ENCODE measurements at places on chromosomes 7 and 10.

- H3K4me3 ChIP-seq: no peak overlapping the region
- peaks cover 11% of the 10 kb centered on the region for H3K4me1 ChIP-seq
- no peak for DNase-seq
These were observed 5.4 kb upstream of the SUV39H2 start for GRCh38 chr10:14873090-14873760.

- DNase-seq: no peak
- peaks cover 12% of the 10 kb centered on the region for H3K36me3 ChIP-seq
- H3K27me3 ChIP-seq: no peaks in the 10 kb centered on the region
- H3K4me3 ChIP-seq: no peak overlapping the region
These were observed 126.8 kb downstream of the NEURL1 start for GRCh38 chr10:103620352-103620740.

GRCh38 chr7:106071356-106071998 is 40.6 kb downstream of the SYPL1 start:
- peaks cover 5% of the 10 kb centered on the region for H3K27me3 ChIP-seq
- H3K36me3 ChIP-seq: no peaks in the 10 kb centered on the region
- no peaks in the 10 kb centered on the region for H3K4me1 ChIP-seq
- H3K27ac ChIP-seq: no peak overlapping the region
- no peak overlapping the region for H3K4me3 ChIP-seq

DNA sequence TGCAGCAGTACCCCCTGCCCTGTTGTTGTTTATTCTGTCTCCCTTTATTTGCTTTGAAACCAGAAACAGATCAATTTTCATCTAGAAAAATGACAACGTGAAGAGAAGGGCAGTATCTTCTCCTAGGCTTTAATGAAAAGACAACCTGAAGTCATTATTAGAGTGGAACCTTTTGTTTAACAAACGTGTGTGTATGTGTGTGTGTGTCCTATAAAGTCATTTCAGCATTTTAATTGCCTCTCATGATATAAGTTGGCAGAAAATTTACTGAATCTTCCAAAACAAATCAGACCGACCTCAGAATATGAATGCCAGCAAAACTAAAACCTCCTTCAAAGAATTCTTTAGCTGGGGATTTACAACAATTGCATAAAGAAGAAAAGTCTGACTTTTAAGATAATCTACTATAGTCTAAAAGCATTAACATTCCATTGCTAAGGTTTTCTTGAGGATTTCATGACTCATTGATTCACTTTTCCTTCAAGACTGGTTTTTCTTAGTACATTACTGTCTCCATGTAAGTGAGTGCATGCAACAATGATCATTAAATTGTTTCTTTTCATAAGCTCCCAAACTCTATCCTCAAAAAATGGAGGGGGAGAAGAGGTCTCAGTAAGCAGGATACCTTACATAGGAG is 3.2 kb downstream of the GLI3 start:
- peaks cover 63% of the 10 kb centered on the region for H3K4me1 ChIP-seq
- H3K27ac ChIP-seq: peak overlapping the region; percentile 44
- H3K27me3 ChIP-seq: no peaks in the 10 kb centered on the region
- peak overlapping the region; percentile 44 for H3K4me3 ChIP-seq

- H3K36me3 ChIP-seq: peaks cover 4% of the 10 kb centered on the region
- no peak overlapping the region for H3K4me3 ChIP-seq
- peak overlapping the region; percentile 78 for H3K27ac ChIP-seq
- no peaks in the 10 kb centered on the region for H3K27me3 ChIP-seq
These were observed 238.9 kb downstream of the IPMK start for GRCh38 chr10:58028597-58029366.

DNA sequence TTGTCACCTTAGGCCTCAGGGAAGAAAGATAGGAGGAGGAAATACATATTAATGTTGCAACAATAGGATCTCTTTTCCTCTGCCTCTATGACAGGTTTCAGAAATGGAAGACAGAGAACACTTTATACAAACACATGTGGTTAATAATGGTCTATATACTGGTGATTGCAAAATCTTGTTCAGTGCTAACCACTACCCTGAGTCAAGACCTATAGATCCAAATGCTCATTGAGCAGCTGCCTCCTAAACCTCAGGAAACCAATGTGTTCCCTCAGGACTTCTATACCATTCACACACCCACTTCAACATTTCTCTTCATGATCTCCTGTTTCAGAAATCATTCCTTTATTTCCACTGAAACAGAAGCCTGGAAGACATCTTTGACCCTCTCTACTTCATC is 32.5 kb upstream of the VWDE start:
- no peak overlapping the region for H3K27ac ChIP-seq
- H3K4me3 ChIP-seq: no peak overlapping the region
- DNase-seq: no peak

DNA sequence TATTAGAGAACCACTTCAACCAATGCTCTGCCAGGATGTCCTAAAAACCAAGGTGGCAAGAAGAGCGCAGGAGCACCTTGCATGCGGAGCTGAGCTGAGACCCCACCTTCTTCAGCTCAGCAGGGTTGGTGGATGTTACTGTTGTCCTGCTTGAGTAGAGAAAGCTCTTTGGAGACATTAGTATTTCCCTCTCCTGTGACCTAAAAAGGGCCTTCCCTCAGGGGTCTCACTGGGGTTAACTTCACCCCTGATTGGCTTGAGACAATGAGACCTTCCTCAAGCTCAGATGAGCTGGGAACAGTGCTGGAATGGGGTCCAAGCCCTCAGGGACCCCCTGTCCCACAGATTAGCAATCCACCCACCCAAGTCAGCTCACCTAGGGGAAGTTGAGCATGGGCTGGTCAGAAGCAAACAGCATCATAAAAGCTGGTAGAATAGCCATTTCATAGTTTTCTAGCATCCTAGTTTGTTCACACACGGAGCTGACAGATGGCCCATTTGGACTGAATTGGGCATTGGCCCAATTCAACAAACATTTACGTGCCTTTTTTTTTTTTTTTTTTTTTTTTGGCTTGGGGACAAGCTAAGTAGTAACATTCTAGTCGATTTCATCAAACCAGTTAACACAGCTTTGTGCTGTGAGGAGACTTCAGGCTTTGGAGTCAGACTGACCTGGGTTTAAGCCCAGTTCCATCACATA is 100.6 kb upstream of the HABP2 start:
- no peak overlapping the region for H3K27ac ChIP-seq
- no peaks in the 10 kb centered on the region for H3K36me3 ChIP-seq
- H3K4me1 ChIP-seq: peaks cover 7% of the 10 kb centered on the region
- DNase-seq: no peak
- peaks cover 38% of the 10 kb centered on the region for H3K27me3 ChIP-seq

GRCh38 chr7:20438694-20439376 is 108.1 kb downstream of the ITGB8 start:
- DNase-seq: no peak
- no peak overlapping the region for H3K4me3 ChIP-seq
- no peaks in the 10 kb centered on the region for H3K36me3 ChIP-seq
- H3K27ac ChIP-seq: no peak overlapping the region
- H3K27me3 ChIP-seq: peaks cover 2% of the 10 kb centered on the region
- no peaks in the 10 kb centered on the region for H3K4me1 ChIP-seq

DNA sequence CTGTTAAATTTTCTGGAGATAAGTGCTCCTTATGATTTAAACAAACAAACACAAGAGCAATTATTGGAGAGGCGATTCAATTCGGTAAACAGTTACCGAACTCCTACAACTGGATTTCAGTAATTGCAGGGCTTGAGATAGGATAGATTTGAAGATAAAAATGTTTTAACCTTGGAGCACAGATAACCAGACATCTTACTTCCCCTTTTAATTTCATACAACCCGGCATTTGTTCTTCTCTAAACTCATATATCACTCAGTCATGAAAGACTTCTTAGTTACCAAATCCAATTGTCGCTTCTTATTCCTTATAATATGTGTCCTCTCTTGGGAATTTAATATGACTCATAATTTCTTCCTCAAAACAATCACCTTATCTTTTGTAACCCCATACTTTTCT is 235.9 kb upstream of the CSTF2T start:
- H3K27me3 ChIP-seq: no peaks in the 10 kb centered on the region
- no peak for DNase-seq
- H3K4me1 ChIP-seq: no peaks in the 10 kb centered on the region
- no peak overlapping the region for H3K27ac ChIP-seq

- no peak overlapping the region for H3K27ac ChIP-seq
- H3K4me1 ChIP-seq: peaks cover 9% of the 10 kb centered on the region
- no peaks in the 10 kb centered on the region for H3K36me3 ChIP-seq
- no peak overlapping the region for H3K4me3 ChIP-seq
- DNase-seq: no peak
- H3K27me3 ChIP-seq: no peaks in the 10 kb centered on the region
These were observed 429.7 kb downstream of the EXOC4 start for GRCh38 chr7:133682364-133683181.

DNA sequence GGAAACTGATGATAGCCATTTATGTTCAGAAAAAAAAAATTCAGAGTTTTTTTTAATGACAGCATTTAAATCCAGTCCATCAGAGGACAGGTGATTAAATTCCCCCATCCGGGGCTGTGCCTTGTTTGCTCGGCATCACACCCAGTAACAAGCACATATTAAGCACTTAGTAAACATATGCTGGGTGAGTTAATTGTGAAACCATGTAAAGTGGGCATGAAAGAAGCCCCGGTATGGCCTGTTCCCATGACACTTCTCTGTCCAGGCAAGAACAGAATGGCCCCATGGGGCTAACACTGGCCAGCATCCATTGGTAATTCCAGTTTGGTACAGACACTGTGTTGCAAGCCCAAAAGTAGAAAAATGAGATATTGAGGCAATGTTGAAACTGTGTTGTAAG is 220.8 kb upstream of the RNF32 start:
- no peaks in the 10 kb centered on the region for H3K36me3 ChIP-seq
- H3K4me3 ChIP-seq: no peak overlapping the region
- H3K4me1 ChIP-seq: no peaks in the 10 kb centered on the region
- no peak overlapping the region for H3K27ac ChIP-seq
- H3K27me3 ChIP-seq: no peaks in the 10 kb centered on the region

DNA sequence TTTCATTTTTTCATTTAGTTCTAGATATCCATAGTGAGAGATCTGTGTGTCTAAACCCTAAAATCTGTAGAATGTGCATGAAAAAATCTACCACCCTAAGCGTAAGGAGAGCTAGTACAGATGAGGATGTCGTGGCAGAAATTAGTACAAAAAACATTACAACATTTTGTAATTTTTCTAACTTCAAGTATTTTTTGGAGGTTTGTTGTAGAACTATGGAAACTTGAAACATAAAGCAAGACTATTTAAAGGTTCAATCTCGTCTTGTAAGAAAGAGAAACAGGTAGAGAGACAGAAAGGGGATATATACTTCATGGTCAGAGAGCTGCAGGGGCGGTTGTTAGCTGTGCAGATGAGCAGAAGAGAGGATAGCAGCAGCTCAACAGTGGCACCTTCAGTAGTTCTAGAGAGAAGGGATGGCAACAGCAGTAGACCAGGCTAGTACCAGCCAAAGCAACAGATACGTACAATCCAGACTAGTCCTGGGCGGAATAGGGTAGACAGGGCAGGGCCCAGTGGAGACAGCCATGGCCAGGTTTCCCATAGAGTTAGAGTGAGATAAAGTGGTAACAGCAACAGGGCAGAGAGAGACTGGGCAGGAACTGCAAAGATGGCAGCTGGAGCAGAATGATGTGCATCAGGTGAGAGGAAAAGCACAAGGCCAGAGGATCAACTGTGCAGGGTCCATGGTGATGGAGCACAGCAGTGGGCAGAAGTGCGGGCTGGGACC is 145.2 kb downstream of the FRMD4A start:
- H3K4me1 ChIP-seq: peaks cover 20% of the 10 kb centered on the region
- H3K36me3 ChIP-seq: peaks cover 2% of the 10 kb centered on the region
- H3K4me3 ChIP-seq: no peak overlapping the region
- peak overlapping the region; percentile 68 for H3K27ac ChIP-seq
- H3K27me3 ChIP-seq: peaks cover 3% of the 10 kb centered on the region

- DNase-seq: no peak
- H3K27me3 ChIP-seq: no peaks in the 10 kb centered on the region
- peaks cover 26% of the 10 kb centered on the region for H3K4me1 ChIP-seq
- H3K36me3 ChIP-seq: peaks cover 4% of the 10 kb centered on the region
- H3K4me3 ChIP-seq: no peak overlapping the region
These were observed 29.0 kb downstream of the PODXL start for GRCh38 chr7:131527456-131527855.

DNA sequence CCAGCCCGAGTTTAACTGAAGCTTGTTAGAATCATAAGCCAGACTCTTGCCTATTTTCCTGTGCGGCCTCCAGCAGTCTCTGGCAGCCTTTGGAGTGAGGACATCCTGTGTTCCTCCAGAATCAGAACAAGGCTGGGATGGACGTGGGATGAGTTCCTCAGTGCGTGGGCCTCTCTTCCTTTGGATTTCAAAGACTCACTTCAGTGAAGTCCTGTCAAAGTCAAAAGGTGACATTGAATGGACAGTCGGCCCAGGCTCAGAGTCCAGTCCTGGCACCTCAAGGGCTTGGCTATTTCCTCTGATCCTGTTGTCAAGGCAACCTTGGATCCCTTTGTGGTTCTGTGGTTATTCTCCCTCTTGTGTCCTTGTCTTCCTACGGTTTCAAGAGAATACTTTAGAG is 21.4 kb upstream of the SMC3 start:
- no peak overlapping the region for H3K27ac ChIP-seq
- H3K36me3 ChIP-seq: no peaks in the 10 kb centered on the region
- H3K4me3 ChIP-seq: no peak overlapping the region

GRCh38 chr7:83410989-83411591 is 237.8 kb downstream of the SEMA3E start:
- H3K4me1 ChIP-seq: peaks cover 6% of the 10 kb centered on the region
- H3K27me3 ChIP-seq: peaks cover 2% of the 10 kb centered on the region
- no peak overlapping the region for H3K4me3 ChIP-seq
- no peaks in the 10 kb centered on the region for H3K36me3 ChIP-seq

DNA sequence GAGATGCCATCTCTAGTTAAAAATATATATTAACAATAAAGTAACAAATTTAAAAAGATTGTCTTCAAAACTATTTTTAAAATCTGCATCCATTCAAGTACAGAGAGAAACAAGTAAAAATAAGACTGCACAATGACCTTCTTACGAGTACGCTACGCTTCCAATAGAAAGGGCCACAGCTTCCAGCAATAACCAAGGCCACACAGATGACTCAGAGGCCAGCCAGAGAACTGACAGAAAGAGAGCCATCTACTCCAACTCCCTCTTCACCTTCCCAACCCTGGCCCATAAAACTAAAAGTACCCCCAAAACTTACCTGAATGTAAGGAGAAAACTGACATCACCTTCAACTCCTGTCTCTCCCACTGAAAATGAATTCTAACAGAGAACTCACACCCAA is 26.8 kb downstream of the PILRA start:
- DNase-seq: no peak
- H3K4me1 ChIP-seq: no peaks in the 10 kb centered on the region
- no peak overlapping the region for H3K27ac ChIP-seq
- H3K27me3 ChIP-seq: peaks cover 36% of the 10 kb centered on the region
- peaks cover 6% of the 10 kb centered on the region for H3K36me3 ChIP-seq

- no peak for DNase-seq
- H3K36me3 ChIP-seq: no peaks in the 10 kb centered on the region
- no peak overlapping the region for H3K4me3 ChIP-seq
- H3K4me1 ChIP-seq: peaks cover 3% of the 10 kb centered on the region
- no peak overlapping the region for H3K27ac ChIP-seq
- H3K27me3 ChIP-seq: no peaks in the 10 kb centered on the region
These were observed 373.6 kb upstream of the LRGUK start for GRCh38 chr7:133753513-133753912.

DNA sequence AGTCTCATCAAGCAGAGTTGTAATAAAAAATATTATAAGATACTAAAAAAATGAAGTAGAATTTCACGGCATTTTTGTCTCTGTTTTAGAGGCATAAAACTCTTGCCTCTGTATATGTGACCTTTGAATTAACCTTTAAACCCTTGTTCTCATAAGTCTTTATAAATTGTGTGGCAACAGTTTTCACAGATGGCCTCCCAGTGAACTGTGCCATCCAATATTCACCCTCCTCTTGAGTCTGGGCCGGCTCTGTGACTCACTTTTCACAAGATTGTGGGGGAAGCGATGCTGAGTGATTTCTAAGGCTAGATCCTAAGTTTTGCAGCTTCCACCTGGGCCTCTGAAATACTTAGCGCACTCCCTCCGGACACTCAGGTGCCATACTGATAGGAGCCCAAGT is 4.6 kb upstream of the USP6NL start:
- no peak overlapping the region for H3K27ac ChIP-seq
- peaks cover 2% of the 10 kb centered on the region for H3K4me1 ChIP-seq
- no peak overlapping the region for H3K4me3 ChIP-seq
- DNase-seq: no peak
- H3K27me3 ChIP-seq: peaks cover 16% of the 10 kb centered on the region

Measured in osteocyte (in vitro differentiated cells).